GM23338 (cell line): ENCODE measurements at places on chromosomes 5 and 9. TPM values are rescaled to one million over a fixed set of nuclear protein-coding genes. Genes with fewer than 3 reads are reported as not detected.

Gene GNA14
- 3.3 and 3.9 TPM in 2 replicates for polyA plus RNA-seq

Gene RECK
- 11.3 and 11.6 TPM in 2 replicates for polyA plus RNA-seq

Gene C5orf34
- polyA plus RNA-seq, result 9.6 and 12.2 TPM in 2 replicates

Gene TLE1
- 58.1 and 59.1 TPM in 2 replicates for polyA plus RNA-seq

Gene FBP1
- polyA plus RNA-seq, result 1.7 and 3.0 TPM in 2 replicates

Gene PAEP
- not detected in 2 replicates for polyA plus RNA-seq

Gene STK32A
- 1.4 and 2.4 TPM in 2 replicates for polyA plus RNA-seq

Gene DELE1
- 25.6 and 26.9 TPM in 2 replicates for polyA plus RNA-seq

Gene BTNL3
- polyA plus RNA-seq, result 0.08 TPM in 1 of 2 replicates, not detected in the other

Gene G3BP1
- polyA plus RNA-seq, result 158 and 183 TPM in 2 replicates

Gene ABCA1
- polyA plus RNA-seq, result 1.1 and 1.4 TPM in 2 replicates

Gene ANKRD34B
- 1.6 and 1.7 TPM in 2 replicates for polyA plus RNA-seq

Gene SARDH
- 2.6 and 2.8 TPM in 2 replicates for polyA plus RNA-seq

Gene SLC36A3
- not detected in 2 replicates for polyA plus RNA-seq

Gene FLT4
- 2.6 and 3.4 TPM in 2 replicates for polyA plus RNA-seq

Gene NR5A1
- polyA plus RNA-seq, result not detected in 2 replicates

Gene IFNA1
- not detected in 2 replicates for polyA plus RNA-seq
